Stimulated activated CD8-positive, alpha-beta memory T cell treated with anti-CD3 and anti-CD28 coated beads, Interleukin-7, amount 100 ng/mL, for 48 hours (primary cell): ENCODE measurements at places on chromosomes 6 and 20.

GRCh38 chr6:34555007-34555322 is 1.2 kb downstream of the SPDEF start:
- DNase-seq: no peak

DNA sequence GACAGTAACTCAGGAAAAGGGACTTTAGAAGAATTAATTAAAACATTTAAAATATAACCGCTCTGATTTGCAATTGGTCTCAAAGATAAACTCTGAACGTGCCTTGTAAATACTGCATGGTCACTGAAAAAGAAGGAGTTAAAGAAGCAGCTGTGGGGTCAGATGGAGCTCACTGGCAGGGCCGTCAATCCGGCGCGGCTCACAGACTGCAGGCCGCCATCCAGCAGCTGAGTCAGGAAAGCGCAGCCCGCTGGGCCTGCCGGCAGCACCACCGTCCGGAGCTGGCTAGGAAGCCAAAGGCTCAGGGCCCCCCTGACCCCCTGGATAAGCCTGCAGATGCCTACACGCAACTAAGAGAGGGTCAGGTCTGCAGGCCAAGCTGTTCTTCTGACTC is 54.2 kb upstream of the FRMD1 start:
- no peak for DNase-seq

- DNase-seq: no peak
Observed at GRCh38 chr6:8400663-8401062, 34.7 kb downstream of the SLC35B3 start.

DNA sequence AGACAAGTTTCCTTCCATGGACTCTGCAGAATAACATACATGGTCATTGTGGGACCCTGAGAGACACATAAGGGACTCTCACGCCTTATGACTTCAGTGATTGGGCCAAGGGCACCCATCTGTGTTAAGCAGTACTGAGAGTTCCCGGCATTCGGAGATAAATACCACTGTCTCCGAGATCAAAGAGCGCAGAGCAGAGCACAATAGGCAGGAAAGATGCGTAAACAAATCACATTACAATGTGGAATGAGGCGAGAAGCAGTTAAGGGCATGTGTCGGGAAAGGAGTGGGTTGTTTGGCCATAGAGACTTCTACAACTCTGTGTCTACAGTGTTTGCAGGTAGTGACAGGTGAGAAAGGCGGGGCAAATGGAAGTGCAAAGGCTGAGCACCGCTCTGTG is 57.6 kb downstream of the NRSN1 start:
- no peak for DNase-seq

DNA sequence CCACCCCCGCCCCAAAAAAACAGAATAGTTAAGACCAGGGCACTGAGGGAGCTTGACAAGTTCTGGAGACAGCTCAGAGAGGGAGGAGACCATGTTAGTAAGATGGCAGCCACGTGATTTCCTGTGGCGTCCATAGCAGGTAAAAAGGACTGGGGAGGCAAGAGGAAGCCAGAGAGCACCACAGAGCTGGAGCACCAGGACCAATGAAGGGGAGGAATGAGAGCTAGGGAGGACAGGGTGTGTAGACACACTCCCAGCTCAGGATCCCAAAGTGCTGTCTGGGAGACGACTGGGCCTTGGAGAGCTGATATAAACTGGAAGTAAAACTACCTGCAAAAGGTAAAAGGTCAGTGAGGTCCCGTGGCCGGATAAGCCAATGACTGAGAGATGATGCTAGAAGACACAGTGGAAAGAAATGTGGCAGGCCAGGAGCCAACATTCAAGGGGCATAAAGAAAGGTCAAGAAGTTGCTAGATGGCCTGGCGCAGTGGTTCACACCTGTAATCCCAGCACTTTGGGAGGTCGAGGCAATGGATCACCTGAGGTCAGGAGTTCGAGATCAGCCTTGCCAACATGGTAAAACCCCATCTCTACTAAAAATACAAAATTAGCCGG is 39.0 kb downstream of the SLC23A2 start:
- DNase-seq: peak; percentile 14

GRCh38 chr20:32823078-32823477 is 3.3 kb downstream of the MAPRE1 start:
- DNase-seq: peak; percentile 16

- DNase-seq: no peak
Observed at GRCh38 chr20:62136283-62137091, 6.7 kb downstream of the PSMA7 start.

DNA sequence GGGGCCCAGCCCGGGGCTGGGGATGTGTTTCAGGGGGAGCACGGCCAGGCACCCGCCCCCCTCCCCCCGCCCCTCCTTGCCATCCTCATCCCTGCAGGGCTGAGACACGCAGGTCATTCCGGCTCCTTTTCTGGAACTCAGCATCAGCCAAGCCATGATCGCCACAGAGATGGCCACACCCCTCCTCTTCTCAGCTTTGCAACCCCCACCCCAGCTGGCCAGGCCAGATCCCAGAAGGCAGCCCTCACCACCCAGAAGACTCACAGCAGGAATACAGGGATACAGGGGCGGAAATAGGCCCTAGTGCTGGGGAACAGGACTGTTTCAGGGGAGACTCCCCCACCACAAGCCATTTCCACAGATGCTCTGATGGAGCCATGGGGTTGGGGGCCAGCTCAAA is 33.5 kb downstream of the YTHDF1 start:
- DNase-seq: no peak

- no peak for DNase-seq
Observed at GRCh38 chr6:19988555-19988954, 151.4 kb downstream of the ID4 start.

- no peak for DNase-seq
Observed at GRCh38 chr20:10619427-10619826, 54.4 kb downstream of the JAG1 start.

DNA sequence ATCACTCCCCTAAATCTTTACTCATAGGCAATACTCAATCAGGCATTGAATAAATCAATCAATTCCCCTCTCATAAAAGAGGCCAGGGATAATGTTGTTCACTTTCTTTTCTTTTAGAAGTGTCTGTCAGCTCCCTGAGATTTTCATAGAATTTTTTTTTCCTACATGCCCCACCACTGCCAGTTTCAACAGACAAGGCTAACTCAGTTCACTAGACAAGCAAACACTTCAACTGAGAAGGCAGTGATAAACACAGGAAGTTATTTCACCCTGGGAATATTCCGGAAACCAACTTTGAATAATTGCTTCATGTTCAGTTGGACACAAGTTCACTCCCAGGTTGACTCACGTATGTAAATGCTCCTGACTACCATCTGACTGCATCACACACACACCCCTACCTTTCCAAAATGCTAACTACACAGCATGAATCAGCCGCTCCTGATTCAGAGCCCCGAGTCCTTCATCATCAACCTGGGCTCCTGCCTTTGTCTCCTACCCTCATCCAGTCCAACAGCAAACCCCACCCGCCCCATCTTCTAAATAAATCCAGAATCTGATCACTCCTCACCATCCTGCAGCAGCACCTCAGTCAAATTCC is 143.9 kb downstream of the BCAS1 start:
- no peak for DNase-seq

DNA sequence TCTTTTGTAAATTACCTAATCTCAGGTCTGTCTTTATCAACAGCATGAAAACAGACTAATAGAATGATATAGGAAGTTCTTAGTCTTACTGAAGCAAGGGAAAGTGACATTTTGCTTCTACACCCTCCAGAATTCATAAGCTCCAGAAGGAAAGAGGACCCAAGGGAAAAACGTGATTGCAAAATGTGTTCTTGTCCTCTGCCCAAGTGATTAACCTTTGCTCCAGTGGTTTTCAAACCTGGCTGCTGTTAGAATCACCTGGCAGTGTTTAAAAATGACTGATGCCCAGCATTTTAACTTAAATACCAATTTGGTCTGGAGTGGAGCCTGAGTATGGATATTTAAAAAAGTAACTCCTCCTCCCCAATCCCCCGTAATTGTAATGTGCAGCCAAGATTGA is 191.4 kb downstream of the SLC16A10 start:
- DNase-seq: no peak

DNA sequence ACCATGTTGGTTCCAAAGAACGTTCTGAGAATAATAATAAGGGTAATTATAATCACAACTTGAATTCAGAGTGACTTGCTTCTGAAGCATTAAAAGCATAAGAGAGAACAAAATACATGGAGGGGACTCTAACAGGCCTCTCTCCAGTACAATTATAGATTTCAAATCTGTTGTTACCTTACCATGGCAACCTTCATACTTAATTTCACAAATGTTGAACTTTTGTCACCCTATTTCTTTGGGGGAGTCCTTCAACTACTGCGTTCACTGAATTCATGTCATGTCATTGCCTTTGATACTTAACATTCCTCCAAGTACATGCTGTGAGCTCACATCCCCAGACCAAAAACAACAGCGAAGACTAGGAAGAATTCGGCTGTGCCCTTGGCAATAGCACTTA is 104.0 kb downstream of the MKKS start:
- no peak for DNase-seq

GRCh38 chr6:168261234-168261633 is 58.3 kb downstream of the DACT2 start:
- no peak for DNase-seq

- DNase-seq: no peak
Observed at GRCh38 chr20:23508449-23509229, 17.7 kb downstream of the CST8 start.

DNA sequence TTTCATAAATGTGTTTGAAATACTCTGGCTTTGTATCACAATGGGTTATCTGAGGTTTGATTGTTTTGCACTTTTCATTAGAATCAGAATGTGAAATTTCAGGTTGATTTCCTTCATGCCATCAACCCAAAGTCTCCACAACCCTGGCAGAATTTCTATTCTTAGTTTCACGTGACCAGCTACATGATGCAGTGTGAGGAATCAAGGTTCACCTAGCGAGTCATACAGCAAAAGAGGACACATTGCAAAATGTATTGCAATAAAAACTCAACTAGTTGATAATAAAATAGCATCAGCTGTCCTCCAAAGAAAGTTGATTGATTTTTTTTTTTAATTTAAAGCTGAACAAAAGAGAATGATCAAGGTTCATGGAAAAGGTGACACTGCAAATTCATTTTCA is 2.2 kb downstream of the HAO1 start:
- DNase-seq: no peak

DNA sequence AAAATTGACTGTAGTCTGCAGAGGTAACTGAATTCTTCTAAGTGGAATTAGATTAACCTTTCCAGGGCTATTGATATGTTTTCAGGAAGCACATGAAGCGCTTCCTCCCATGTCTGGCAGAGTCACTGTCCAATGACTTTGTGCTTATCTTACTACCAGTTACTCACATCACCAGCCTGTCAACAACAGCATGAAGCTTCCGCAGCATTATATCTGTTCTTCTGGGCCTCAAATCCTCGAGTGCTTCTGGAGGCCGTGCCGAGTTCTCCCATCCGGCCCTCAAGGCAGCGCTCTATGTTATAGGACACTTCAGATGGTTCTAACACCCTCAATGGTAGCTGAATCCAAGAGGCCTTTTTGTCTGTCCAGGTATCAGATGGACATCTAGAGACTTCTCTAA is 33.2 kb downstream of the PSMG4 start:
- DNase-seq: no peak

GRCh38 chr20:2576317-2576727 is 39.9 kb downstream of the TMC2 start:
- no peak for DNase-seq

DNA sequence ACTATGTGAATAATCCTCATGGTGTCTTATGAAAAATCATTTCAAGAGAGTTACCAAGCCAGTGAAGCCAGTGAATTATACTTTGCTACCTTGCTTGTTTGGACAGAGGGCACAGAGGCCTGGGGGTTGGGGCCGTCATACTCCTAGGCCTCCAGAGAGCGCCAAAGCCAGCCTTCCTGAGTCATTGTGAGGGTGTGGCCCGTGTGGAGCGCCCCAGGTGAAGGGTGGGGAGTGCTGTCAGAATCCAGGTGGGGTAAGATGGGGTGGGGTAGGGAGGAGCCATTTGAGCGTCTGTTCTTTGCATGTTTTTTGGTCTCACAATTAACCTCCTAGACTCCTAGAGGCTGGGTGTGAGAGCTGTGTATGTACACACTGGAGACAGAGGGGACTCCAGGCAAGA is 71.1 kb downstream of the PERP start:
- no peak for DNase-seq

DNA sequence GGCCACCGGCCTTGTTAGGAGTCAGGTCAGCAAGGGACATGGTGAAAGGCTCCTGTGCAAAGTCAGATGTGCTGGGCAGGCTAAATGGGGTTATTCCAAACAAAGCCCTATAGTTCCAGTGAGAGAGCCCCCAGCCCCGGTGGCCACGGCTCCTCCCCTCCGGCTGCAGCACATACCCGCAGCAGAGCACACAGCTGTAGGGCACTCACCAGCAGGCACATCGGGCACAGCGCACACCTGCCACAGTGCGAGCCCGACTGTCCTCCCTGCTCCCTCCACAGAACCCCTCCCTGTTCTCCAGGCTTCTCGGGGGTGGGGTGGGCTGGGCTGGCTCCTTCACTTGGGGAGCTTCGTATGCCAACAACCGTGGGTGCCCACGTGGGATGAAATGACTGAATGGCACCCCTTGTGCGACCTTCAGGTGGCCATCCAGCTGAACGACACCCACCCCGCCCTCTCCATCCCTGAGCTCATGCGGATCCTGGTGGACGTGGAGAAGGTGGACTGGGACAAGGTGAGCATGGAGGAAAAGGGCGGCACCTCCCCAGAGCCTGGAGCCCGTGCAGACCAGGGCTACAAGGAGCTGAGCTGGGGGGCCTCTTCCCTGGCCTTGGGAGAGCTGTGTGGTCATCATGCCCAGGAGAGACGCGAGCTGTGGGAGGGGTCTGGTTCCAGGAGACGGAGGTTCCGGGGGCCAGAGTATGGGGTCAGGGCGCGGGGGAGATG is 30.9 kb downstream of the PYGB start:
- no peak for DNase-seq

GRCh38 chr6:116371120-116371917 is 572 bp downstream of the DSE start:
- no peak for DNase-seq

GRCh38 chr6:100905067-100905466 is 23.9 kb upstream of the ASCC3 start:
- DNase-seq: no peak

DNA sequence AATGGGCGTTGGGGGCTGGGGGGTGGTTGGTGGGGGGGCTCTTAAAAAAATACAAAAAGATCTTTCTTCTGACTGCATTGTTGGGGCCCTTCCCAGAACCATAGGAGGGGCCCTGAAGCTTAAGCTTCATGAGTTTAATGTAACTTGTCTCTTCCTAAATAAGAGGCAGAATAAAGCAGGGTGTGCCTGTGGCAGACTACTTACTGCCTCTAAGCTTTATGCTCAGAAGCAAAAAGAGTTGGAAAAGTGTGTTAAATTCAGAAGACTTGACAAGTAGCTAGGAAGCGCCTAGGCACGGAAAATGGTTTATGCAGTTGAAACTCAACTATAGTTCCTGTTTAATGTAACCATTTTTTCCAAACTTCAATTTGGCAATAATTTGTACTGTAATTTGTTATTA is 44.5 kb downstream of the TIAM2 start:
- DNase-seq: no peak

DNA sequence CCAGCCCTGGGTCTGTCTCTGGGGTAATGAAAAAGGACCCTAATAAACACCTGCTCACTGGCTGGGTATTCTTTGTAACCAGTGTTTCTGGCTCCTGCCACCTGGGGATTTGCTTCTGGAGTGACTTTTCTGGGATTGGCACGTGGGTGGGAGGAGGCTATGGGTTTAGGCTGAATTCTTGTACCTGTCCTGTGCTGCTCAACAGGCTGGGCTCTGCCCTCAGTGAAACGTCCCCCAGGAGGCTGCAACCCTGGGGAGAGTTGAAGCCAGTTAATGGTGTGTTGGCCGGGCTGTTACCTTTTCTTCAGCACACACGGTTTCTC is 6.8 kb downstream of the NPBWR2 start:
- no peak for DNase-seq
